Vagina (tissue), 2 donors: ENCODE measurements at places on chromosomes 2 and 18. TPM values are rescaled to one million over a fixed set of nuclear protein-coding genes. Genes with fewer than 3 reads are reported as not detected.

The FOXI3 gene
- not detected for total RNA-seq

The G6PC2 gene
- not detected for total RNA-seq

The ESPNL gene
- 0.74 TPM for total RNA-seq

The POMC gene
- total RNA-seq: 2.5 TPM
